ENCODE measurements at places on chromosomes 16 and 17. TPM values are rescaled to one million over a fixed set of nuclear protein-coding genes. Genes with fewer than 3 reads are reported as not detected.

- no peak for DNase-seq
Observed at GRCh38 chr17:71188811-71189492, 931.9 kb upstream of the SOX9 start.

GRCh38 chr17:20982589-20983358 is 60.0 kb downstream of the USP22 start:
- no peak for DNase-seq

Gene PRKCB
- 0.27 TPM for total RNA-seq

DNA sequence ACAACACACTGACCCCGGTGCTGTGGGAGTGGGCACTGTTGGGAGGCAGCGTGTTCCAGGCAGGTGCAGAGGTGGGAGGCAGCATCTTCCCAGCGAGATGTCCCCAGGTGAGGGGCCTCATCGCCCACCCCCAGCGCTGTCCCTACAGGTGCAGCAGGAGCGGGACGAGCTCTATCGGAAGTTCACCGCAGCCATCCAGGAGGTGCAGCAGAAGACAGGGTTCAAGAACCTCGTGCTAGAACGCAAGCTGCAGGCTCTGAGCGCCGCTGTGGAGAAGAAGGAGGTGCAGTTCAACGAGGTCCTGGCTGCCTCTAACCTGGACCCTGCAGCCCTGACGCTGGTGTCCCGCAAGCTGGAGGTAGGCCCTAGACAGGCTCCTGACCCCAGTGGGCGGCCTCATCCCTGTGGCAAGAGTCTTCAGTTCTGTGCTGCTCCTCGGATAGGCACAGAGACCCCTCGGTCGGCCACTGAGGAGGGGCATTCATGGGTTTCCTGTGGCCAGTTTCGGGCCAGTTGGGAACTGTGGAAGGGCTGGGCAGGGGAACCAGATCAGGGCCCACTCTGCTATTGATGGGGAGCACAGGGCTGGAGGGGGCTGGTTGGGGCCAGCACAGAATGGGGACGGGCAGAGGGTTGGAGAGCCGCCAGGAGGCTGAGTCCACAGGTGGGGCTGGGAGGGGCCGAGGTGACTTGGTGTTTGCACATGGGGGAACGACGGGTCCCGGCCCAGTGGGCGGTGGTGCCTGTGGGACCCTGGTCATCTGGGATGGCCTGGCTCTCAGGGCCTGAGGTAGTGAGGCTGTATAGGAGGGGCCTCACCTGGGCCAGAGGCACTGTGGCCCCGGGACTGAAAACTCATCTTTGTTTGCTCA is 21.1 kb upstream of the DBNDD1 start:
- DNase-seq, result no peak

GRCh38 chr16:67544329-67544841 is 15.8 kb downstream of the RIPOR1 start:
- DNase-seq, result no peak

DNA sequence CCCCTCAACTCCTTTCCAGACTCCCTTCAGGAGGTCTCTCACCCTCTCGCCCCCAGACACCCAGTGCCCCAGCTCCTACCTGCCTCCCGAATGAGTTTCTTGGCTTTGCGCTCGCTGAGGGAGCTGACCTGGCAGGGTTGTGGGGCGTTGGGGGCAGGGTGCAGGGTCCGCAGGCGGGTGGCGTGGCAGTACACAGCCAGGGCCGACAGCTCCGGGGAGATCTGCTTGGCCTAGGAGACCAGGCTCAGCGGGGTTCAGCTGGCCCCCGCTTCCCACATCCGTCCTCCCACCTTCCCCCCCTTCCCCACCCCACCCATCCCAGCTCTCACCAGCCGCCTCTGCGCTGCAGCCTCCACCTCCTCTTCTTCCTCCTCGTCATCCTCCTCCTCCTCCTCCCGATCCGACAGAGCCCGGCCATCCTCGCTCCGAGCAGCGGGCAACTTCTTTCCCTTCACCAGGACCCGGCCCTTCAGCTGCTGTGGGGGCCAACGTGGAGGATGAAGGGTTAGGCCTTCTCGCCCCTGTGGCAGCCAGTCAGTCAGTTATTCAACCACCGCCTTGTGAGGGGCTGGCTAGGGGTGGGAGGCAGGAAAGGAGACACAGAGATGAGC is 17.2 kb downstream of the PLCD3 start:
- DNase-seq, result no peak

Gene MRPS34
- total RNA-seq, result 65.3 TPM

DNA sequence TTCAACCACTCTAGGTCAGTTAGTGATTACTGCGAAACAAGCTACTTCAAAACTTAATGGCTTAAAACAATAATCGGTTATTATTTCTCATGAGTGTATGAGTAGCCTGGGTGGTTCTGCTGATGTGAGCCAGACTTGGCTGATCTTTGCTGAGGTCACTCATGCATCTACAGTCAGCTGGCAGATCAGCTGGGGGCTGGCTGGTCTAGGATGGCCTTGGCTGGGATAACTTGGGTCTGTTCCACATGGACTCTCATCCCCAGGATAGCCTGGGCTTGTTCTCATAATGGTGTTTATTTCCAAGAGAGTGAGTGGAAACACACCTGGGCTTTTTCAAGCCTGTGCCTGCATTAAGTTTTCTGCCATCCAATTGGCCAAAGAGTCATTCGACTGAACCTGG is 13.0 kb downstream of the CCDC182 start:
- no peak for DNase-seq
